ENCODE measurements at places on chromosomes 13 and 19.

- DNase-seq, result no peak
These were observed 115.8 kb downstream of the TRPC4 start for GRCh38 chr13:37753776-37754175.

DNA sequence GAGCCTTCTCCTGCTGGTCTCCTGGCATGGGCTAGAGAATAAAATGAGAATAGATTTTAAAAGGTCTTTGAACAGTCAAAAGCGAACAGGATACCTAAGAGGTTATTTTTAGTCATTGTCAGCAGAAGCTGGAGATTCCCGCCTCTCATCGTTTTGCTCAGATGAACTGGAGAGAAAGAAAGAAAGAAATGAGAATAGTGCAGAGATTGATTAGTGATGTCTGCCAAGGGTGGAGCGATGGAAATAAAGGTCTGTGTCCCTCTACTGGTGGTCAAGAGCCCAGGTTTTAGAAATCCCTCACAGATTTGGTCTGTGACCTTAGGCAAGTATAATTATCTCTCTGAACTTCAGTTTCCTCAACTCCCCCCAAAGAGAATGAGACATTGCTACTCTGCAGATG, 5.3 kb downstream of the NCAN start:
- DNase-seq, result no peak

- no peak for DNase-seq
These were observed 792.4 kb upstream of the SLITRK5 start for GRCh38 chr13:86878781-86879180.

GRCh38 chr13:78193846-78194245, 275.2 kb upstream of the EDNRB start:
- DNase-seq, result no peak

DNA sequence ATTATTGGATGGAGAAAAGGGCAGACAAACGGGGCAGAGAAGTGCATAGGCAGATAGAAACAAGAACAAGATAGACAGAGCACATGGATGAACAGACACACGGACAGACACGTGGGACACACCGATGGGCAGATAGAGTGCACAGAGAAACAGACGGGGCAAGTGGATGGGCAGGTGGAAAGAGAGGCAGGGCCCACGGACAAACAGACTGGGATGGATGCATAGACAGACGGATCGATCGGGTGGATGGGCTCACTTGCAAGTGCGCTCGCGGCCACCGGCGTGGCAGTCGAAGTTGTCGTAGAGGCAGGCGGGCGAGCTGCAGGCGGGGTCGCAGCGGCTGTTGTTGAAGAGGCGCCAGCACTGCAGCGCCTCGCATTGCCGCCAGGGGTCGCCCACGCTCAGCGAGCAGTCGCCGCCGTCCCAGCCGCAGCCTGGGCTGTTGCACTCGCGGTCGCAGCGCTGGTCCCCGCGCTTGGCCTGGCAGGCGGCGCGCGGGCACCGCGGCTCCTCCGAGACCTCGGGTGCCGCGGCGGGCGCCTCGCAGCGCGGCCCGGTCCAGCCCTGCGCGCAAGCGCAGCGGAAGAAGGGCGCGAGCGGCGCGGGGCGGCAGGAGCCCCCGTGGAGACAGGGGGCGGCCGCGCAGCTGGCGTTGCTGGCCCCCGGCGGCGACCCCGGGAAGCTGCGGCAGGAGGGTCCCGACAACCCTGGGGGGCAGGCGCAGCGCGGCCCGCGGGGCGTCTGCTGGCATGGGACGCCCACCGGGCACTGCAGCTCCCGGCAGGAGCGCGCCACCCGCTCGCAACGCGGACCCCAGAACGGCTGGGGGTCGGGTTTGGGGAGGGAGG, 23.3 kb downstream of the NOTCH3 start:
- peak; percentile 65 for DNase-seq

DNA sequence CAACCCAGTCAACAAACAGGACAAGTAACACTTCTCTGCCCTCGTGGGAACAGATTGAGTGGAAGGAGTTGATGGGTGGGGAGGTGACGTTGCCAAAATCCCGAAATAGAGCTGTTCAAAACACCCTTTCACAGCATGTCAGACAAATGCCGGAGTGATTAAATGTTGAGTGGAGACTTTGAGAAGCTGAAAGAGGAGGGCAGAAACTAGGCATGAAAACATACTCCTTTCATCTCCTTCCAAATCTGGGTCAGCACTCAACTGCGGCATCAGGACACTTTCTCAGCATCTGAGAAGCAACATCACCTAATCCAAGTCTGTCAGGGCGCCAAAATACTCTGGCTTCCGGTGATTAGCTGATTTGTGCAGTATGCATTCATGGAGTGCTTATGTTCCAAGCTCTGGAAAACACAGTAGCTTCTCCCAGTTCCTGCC, 51.5 kb upstream of the MRI1 start:
- DNase-seq, result no peak

GRCh38 chr19:28609091-28609755, 603.7 kb downstream of the UQCRFS1 start:
- no peak for DNase-seq

GRCh38 chr13:106103779-106104178, 431.7 kb downstream of the EFNB2 start:
- no peak for DNase-seq

Measured in stimulated activated CD4-positive, alpha-beta T cell treated with anti-CD3 and anti-CD28 coated beads, Interleukin-15, amount 100 ng/mL, for 1 hour (primary cell).